ENCODE measurements at places on chromosomes 6 and 20.
A peak's percentile ranks its signal among the peaks of the same experiment; 100 is the strongest.

DNA sequence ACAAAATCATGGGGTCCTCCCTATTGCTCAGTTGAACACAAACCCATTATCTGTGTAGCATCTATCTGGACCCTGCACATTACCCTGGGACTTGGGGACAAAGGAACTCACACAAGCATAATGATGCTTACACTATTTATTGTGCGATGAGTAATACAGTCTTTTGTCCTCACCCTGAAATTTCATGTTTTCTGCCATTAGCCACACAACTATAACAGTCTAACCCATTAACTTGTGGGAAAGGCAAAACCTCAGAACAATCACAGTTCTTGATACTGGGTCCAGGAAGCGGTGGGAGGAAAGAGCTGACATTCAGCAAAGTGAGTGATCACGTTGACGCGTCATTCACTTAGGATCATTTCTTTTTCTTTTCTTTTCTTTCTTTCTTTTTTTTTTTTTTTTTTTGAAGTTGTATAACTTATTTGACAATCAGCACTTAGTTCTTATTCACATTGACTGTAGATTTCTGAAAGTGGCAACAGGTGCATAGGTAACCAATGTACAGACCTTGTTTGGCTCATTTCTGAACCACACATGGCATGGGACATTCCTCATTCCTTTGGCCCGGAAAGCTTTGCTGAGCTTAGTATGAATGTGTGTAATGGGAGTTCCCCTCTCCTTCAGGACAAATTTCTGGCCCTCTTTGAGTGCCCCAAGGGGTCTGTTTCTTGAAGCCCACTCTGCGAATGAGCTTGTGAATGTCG lies 94.8 kb upstream of the CNKSR3 start:
- DNase-seq: peak; percentile 17

- no peak for DNase-seq
Observed at GRCh38 chr6:156954816-156955215, 177.6 kb downstream of the ARID1B start.

DNA sequence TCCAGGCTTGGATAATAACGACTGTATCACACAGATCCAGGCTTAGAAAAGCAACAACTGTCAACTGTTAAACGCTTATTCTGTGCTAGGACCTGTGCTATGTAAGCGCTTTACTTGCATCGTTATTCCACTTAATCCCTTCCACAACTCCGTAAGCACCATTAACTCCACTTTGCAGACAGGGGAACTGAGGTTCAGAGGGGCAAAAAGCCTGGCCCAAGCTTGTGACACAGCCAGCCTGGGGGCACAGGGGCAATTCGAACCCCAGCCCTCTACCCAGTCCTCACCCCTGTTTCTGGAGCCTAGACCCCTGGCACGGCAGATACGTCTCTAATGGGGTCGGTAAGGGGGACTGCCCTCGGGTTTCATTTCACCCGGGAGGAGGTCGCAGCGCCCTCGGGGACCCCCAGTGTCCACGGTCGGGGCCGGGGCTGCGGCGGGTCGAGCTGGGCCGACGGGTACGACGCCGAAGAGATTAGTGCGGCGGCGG lies 411 bp downstream of the DSN1 start:
- DNase-seq: no peak

GRCh38 chr6:111804627-111805235 lies 68.5 kb downstream of the FYN start:
- peak; percentile 63 for DNase-seq

- DNase-seq: no peak
Observed at GRCh38 chr6:112321941-112322424, 25.1 kb upstream of the RFPL4B start.

- no peak for DNase-seq
Observed at GRCh38 chr20:37876863-37877262, 26.1 kb upstream of the VSTM2L start.

DNA sequence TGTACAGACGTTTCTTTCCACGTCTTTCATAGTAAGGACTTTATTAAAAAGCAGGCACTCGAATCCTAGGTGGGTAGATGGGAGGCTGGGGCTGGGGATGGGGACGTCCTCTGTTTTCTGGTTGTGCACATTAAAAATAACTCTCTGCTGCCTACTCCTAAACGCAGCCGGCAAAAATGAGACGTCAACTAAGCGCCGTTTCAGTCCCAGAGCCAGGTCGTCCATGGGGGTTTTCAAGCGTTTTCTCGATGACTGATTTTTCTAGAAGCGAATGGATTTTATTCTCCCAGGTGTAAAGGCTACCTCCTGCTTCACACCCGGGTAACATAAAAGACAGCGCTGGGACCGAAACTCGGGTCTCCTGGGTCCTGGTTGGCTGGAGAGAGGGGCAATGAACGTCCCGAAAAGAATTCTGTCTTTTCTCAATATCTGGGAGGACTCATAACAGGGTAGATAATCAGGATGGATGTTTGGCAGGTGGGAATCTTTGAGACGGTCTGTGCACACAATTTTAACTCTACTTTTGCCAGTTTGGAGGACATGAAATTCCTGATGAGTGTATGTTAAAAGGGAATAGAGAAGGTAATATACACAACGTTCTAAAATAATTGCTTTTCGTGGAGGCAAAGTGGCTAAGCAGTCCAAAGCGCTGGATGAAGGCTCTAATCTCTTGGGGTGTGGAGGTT lies 25.2 kb downstream of the GPX6 start:
- DNase-seq: no peak

GRCh38 chr6:84466511-84466910 lies 239.1 kb upstream of the CEP162 start:
- no peak for DNase-seq

DNA sequence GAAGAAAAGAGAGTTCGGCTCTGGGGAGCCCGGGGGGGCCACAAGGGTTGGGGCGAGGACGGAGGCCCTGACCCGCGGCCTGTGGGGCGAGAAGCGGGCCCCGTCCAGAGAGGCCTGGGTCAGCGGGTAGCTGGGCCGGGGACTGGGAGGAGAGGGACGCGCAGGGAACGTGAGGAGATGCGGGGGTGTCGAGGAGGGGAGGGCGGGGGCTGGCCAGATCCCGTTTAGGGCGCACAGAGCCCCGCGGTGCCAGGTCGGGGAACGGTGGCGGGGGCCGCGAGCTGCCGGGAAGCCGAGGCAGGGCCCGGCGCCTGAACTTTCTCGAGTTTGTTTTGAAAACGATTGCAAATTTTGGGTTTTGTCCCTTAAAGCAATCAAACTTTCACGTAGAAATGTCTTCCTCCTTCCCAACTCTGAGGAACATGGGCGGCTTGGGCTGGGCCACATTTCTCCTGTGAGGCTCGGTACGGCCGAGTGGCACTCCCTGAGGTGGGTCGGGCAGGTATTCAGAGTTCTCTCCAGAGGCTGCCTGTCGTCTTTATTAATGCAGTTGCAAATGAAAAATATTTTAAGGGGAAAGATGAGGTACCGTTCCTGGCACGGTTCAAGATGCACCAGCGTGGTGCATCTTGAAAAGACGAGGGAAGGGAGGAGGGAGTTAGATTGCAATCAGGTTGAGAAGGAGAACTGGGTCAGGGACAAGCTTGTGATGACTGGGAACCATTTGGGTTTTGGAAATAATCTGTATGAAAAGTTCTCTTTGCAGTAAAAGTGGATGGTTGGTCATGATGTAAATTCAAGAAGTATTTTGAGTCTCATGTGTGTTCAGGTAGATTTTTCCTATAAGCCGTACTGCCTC lies 972 bp downstream of the RNF8 start:
- no peak for DNase-seq

DNA sequence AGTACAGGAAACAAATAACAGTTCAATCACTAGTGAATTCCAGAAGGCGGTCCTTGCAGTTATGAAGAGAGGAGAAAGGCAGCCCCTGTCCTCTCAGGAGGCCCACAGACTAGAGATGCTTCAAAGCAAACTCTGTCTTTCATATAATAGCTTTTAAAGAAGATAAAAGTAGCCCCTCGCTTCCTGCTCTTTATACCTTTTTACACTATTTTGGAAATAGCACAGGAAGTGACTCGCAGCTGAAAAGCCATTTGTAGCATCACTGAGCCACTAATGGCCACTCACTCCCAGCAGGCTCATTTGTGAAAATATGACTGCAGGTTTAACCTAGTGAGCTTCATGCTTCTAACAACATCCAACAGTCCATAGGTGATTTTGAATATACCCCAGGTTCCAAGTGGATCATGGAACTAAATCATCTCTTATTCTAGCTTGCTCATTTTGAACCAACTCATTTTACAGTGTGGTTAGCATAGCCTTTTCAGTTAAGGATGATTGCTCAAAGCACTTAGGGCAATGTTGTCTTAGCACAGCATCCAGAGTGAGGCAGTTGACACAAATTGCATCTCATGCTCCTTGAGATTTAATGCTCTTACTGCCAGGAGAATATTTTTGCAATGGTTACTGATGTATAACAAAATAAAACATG lies 136.0 kb upstream of the NRSN1 start:
- no peak for DNase-seq

DNA sequence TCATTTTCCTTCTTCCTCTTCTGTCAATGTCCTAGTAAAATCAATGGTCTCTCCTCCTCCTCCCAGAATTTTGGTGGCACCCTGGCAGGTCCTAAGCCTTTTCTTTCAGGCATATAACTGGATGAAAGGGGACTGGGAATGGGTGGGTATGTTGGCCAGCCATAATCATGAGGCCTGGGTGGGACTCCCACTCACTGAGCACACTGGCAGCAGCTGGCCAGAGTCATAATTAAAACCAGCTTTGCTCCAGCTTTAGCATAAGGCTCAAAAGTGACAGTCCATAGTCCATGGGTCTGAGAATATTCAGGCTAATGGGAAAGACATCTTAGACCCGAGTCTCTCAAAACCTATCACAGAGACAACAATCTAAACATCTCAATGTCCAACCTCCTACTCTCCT lies 190.0 kb upstream of the BTBD3 start:
- DNase-seq: no peak

All from naive thymus-derived CD8-positive, alpha-beta T cell (primary cell).